Cerebellar nuclear complex (tissue), 1 donor: ENCODE measurements at places on chromosomes 3 and 15.

DNA sequence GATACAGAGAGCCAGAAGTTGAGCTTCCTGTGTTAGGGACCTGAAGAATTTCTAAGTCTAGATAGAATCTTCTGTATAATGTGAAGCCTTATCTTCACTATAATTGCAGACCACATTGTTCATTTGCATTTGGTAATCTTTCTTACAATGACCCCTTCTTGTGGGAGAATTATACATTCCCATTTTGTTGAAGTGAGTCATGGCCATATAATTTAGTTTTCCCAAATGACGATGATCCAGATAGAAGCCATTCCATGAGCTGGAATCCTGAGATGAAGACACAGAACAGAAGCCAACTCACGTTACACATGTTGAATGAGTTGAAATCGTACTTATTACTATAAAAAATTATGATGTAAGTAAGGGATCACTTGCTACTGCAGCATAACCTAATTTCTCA is 187.8 kb downstream of the TUSC7 start:
- DNase-seq, result no peak

- DNase-seq, result no peak
Observed at GRCh38 chr3:114455432-114455831, 161.6 kb downstream of the TIGIT start.

- no peak for DNase-seq
Observed at GRCh38 chr3:55935241-55935640, 448.1 kb upstream of the WNT5A start.

DNA sequence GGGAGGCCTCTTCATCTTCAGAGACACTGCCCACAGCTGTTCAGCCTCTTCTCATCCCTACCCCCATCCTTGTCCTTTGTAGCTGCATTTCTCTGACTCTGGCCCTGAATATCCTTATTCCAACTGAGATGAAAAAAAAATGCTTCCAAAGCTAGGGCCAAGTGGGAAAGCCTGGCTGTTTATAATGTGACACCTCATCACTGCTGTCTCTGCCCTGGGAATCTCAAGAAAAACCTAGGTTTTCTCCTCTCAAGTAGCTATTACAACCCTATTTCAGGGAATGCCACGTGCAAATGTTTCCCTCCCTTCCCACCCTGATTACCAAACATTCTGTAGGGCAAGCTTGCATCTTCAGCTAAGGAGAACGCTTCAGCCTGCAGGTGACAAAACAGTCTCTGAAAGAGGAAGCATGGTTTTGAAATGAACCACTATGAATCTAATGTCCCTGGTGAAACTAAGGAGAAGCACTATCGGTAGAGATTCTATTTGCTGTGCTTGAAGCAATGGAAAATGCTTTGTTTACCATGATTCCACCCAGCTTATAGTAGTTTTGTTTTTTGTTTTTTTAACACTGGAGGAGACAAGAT is 65.4 kb downstream of the USF3 start:
- no peak for DNase-seq

- no peak for DNase-seq
Observed at GRCh38 chr3:23481011-23481615, 278.0 kb downstream of the UBE2E2 start.

DNA sequence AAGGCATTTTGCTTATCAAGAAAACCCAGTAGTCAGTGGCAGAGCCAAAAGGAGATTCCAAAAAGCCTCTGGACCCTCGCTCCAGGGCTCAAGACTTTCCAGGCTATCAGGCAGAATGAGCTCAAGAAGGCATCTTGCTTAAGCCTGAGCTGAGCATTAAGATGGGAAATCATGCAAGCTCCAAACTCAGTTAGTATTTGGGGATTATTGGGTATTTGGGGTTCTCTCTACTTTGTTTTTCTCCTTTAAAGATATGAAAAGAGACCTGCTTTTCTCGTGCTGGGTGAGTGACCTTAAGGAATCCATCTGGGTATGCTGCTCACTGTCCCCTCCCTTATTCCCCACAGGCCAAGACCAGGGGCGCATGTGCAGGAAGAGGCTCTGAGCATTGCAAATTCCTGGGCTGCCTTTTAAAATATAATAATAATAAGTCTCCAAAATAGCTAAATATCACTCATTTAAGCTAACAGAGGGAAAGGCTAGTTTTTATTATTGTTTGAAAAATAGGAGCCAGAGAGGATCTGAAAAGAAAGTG is 75.4 kb upstream of the HACD2 start:
- no peak for DNase-seq

- no peak for DNase-seq
Observed at GRCh38 chr15:70025413-70026296, 72.1 kb downstream of the TLE3 start.

DNA sequence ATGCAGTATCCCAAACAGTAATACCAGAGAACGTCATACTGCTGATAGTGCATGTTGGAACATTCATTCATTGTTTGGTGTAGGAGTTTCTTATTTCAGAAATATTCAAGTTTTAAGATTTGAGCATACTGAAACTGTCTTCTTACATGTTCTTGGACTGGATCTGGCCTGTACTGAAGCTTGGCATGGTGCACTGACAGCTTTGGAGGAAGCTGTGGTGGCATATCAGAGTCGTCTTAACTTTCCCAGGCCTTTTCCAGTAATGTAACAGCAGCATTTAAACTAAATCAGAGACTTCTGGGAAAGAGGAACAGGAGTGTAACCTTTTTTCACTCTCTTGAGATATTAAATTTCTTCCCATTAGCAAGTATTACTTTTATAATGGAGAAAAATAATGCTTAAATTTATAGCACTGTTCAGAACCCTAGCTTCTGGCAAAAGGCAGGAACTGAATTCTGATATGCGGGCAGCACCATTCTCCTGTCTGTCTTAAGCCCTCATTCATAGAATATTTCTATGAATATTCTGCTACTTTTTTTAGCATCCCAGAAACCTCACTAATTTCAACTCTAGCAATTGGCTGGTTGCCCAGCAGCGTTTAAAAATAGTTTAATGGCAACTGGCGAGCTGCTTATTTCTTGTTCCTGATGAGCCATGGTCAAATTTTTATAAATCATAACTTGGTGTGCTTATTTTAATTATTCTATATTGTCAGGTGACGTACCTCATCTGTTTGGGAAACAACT is 31.1 kb downstream of the DNAJC13 start:
- DNase-seq, result no peak

GRCh38 chr15:33638453-33638852 is 327.7 kb downstream of the RYR3 start:
- DNase-seq, result no peak

DNA sequence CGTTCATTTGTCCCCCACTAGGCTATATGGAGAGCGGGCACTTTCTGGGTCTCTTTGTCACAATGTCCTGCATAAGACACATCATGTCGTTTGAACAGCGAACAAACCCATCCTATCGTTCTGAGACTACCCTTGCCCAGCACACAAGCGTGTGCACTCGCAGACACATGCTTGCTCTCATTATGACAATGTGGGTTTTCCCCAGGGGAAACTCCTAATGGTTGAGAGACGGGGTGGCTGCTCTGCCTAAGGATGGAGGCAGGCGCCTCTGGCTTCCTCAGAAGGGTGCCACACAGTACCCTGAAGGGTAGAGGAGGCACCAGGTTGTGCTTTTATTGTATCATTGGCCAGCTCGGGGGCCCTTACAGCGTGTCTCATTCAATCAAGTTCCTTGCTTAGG is 51.0 kb upstream of the MYZAP start:
- DNase-seq, result no peak

GRCh38 chr3:196707566-196707965 is 4.5 kb downstream of the CEP19 start:
- no peak for DNase-seq

DNA sequence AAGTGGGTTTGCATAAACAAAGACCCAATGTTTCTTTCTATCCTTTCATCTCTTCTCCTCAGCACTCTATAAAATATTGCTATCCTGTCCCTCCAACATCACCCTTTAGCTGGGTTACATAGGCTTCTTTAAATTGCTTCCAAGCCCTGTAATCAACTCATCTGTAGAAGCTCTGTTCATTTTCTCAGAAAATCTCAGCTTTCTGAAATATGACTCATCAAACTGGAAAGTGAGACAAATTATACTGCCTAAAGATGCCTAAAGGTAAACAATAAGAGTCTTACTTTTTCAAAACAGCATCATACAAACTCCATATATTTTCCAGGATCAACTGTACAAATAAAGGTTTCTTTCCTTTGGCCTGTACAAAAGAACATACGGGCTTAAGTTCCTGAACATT is 33.8 kb downstream of the EFL1 start:
- DNase-seq, result no peak

GRCh38 chr3:77404871-77405270 is 365.0 kb downstream of the ROBO2 start:
- no peak for DNase-seq

GRCh38 chr3:77605308-77605707 is 565.4 kb downstream of the ROBO2 start:
- no peak for DNase-seq

DNA sequence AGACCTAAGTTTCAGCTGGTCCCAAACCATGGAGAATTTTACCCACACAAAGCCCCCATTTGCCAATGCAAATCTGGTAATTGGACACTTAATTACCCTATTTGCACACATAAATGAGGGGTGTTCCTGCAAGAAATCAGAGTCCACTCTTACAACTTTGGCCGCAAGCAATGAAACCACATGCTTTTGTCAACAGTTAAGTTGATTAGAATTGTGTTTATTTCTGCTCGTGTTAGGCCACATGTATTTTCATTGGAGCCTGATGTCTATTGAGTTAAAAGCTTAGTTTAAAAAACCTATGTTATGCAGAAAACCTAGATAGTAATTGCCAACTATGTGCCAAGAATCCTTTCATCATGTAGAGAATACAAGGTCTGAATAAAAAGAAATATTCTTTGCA is 153.8 kb upstream of the CMC1 start:
- no peak for DNase-seq

DNA sequence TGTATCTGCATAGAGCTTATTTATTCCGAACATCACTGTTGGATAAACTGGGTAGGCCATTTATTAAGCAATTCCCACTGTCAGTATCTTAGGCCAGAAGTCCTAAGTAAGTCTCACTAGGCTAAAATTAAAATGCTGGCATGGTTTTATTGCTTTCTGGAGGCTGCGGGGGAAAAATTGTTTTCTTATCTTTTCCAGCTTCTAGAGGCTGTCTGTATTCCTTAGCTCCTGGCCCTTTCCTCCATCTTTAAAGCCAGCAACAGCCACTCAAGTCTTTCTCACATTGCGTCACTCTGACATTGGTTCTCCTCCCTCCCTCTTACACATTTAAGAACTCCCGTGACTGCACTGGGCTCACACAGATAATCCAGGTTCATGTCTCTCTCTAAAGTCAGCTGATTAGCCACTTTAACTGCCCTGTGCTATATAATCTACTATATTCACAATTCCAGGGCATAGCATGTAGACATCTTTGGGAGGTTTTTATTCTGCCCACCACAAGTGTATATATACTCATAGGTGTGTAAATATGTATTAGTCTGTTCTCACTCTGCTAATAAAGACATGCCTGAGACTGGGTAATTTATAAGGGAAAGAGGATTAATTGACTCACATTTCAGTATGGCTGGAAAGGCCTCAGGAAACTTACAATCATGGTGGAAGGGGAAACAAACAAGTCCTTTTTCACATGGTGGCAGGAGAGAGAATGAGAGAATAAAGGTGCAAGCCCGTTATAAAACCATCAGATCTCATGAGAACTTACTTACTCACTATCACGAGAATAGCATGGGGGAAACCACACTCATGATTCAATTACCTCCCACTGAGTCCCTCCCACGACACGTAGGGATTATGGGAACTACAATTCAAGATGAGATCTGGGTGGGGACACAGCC is 113.5 kb upstream of the SLC7A14 start:
- DNase-seq, result no peak

DNA sequence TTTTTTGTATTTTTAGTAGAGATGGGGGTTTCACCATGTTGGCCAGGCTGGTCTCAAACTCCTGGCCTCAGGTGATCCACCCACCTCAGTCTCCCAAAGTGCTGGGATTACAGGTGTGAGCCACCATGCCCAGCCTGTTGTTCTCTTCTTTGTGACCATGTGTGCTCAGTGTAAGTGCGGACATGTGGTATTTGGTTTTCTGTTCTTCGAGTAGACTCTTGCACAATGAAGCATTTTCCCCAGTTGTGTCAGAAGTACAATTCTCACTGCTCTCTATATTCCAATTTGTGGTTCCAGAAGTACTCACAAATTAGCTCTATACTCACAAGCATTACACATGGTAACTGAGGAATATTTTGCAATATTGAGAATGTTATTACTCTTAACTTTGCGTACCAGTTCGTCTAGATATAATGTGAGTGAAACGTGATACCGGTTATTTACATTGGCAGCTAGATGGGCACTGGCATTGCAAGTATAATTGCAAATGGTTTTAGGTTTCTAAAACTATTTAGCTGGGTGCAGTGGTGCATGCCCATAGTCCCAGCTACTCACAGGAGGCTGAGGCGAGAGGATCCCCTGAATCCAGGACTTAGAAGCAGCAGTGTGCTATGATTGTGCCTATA is 34.2 kb upstream of the MTMR14 start:
- no peak for DNase-seq

DNA sequence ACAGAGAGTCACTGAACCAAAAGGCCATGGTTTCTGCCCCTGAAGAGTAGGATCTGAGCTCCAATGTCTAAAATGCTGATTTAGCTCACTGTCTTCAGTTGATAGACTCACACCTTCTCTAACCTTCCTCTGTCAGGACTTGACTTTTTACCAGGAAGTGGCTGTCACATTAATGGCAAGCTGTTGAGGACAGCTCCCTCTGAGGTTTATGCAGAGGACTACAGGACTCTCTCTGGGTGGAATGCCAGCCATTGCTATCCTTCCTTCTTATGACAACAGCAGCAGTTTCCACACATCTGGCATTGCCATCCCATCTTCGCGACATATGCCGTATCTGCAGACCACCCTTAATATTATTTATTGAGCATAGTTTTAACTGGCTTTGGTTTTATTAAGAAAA is 103.8 kb upstream of the PRICKLE2 start:
- DNase-seq, result no peak

DNA sequence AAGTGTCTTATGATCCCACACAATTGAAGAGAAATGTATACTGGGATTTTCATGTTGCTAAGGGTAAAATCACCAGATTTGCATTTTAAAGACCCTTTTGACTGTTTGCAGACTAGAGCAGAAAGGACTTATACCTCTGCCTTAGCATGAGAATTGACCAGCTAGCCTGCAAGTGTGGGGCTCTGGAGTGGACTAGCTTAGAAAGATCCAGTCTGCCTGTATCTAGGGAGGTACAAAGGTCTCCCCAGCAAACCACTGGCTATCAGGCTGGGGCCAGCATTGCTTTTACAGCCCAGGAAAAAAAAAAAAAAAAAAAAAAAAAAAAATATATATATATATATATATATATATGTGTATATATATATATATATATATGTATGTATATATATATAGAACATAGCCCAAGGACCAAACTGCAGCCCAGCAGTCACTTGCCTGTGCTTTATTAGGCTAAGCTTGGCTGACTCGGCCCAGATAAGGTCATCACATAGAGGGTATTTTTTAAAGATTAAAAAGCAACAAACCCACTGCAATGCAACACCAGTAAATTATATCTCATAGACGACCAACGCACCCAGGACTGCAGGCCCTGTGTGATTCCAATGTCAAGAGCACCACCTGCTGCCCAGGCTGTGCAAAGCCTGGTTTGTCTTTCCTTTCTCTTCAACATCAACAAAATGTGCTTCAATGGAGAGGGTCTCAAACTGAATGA is 63.7 kb downstream of the DCLK3 start:
- no peak for DNase-seq
